ENCODE measurements at places on chromosomes 16 and 17.

GRCh38 chr17:3683054-3683511 is 12.9 kb downstream of the P2RX5 start:
- DNase-seq: peak; percentile 73

DNA sequence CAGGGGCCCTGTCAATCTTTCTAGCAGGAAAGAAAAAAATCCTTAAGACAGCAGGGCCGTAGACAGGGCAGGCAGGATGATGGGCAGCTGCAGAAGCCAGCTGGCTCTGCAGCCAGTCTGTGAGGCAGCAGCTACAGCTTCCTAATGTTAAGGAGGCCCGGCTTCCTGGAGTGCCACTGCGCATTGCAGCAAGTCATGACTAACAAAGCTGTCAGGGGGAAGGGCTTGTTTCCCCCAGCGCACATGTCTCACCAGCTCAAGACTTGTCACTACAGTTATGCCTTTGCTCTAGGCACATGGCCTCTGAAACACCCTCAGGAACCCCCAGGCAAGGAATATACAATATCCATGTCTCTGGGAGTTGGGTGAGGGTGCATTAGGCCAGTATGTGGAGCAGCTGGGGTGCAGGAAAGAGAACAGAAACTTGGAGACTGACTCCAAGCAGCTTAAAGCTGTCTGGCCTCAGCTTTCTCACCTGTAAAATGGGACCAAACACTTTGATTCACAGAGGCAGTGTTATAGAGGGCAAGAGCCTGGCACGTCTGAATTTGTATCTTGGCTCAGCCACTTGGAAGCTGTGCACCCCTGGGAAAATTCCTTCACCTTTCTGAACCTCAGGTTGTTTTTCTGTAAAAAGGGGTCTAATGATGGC is 220.0 kb downstream of the HAPSTR1 start:
- DNase-seq: no peak

DNA sequence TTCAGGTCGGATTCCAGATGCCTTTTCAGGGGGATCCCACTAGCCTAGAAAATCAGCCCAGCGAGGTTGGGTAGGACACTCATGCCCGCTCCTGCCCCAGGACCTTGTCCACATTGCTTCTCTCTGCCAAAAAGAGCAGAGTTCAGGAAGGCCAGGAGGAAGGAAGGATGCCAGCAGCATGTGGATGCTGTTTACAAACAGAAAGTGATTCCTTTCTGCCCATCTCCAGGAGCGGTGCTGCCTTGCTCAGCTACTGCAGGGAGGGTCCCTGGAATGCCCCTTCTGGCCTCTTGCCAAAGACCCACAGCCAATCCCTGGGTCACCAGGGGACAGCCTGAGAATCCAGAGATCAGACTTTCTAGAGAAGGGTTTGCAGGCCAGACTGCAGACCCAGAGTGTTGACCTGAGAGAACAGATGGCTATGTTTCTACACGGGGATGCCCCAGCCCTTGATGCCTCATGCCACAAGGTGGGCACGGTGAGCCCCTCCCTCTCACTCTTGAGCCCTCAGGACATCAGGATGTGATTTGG is 32.3 kb upstream of the EMP2 start:
- DNase-seq: no peak

GRCh38 chr17:45127548-45128300 is 4.6 kb downstream of the PLCD3 start:
- no peak for DNase-seq

DNA sequence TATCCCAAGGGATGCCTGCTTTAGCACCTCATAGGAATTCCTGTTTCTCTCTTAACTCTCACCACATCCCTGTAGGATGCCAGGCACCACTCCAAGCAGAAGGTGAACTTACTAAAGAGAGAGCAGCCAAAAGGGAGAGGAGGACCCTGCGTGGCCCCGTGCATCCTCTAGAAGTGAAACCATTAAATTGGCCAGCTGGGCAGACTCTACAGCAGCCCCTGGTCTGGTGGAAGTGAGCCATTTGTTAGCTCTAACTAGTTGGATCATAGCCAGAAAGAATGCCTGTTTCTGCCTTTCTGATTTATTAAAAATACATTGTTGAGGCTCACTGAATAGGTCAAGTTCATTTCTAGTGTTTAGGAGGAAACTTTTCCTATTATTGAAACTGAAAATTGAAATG is 22.3 kb downstream of the TMEM11 start:
- DNase-seq: no peak

Data from GM18507 (cell line).